Activated CD4-positive, CD25-positive, alpha-beta regulatory T cell treated with anti-CD3 and anti-CD28 coated beads, Interleukin-2, amount 50 U/mL, for 72 hours (primary cell): ENCODE measurements at places on chromosomes 7 and 10.

DNA sequence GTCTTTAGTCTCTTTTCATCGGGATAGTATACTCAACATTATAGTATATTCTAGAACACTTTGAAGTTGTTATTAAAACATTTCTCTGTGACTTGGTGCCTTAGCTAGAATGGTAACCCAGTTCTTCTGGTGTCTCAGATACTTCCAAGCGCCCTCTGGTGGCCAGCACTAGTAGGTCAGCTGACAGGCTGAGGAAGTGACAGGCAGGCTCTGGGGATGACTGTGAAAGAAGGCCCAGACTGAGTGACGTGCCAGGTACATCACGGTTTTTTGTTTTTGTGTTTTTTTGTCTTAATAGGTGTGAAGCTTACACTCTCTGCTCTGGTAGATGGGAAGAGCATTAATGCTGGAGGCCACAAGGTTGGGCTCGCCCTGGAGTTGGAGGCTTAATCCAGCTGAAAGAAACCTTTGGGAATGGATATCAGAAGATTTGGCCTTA lies 5.1 kb downstream of the COMTD1 start:
- DNase-seq = peak; percentile 90

DNA sequence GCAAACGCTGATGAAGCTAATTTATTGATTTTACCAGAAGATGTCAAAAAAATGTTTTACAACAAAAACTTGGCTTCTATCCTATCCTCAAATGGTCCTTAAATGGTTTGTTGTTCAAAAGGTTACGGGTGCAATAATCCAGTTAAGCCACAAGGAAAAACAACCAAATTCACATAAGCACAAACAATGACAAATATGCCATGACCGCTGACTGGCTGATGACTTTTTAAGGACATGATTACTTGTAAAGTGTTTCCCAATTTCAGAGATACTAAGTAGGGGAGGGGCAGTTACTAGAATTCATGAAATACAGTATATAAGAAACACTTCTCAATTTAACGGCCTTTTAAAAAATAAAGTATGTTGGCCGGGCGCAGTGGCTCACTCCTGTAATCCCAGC lies 28.8 kb downstream of the ABI1 start:
- no peak for DNase-seq

- no peak for DNase-seq
These were observed 19.6 kb upstream of the GPNMB start for GRCh38 chr7:23226844-23227450.

DNA sequence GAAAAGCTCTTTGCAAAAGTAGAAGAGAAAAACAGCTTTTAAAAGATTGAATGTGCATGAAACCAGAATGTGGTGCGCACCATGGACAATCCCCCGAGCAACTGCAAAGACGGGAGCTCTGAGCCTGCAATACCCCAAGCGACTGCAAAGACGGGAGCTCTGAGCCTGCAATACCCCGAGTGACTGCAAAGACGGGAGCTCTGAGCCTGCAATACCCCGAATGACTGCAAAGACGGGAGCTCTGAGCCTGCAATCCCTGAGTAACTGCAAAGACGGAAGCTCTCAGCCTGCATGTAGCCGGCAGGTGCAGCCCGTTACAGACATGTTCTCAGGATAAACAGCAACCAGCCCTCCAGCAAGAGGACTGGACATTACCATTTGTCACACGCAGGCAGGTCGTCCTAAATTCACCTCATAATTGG lies 6.2 kb downstream of the ZNF775 start:
- no peak for DNase-seq

GRCh38 chr7:106987777-106988176 lies 56.7 kb upstream of the PRKAR2B start:
- no peak for DNase-seq

- no peak for DNase-seq
These were observed 115.1 kb downstream of the AGMO start for GRCh38 chr7:15446722-15447121.

GRCh38 chr10:100341953-100342626 lies 4.9 kb upstream of the SCD start:
- DNase-seq = no peak

DNA sequence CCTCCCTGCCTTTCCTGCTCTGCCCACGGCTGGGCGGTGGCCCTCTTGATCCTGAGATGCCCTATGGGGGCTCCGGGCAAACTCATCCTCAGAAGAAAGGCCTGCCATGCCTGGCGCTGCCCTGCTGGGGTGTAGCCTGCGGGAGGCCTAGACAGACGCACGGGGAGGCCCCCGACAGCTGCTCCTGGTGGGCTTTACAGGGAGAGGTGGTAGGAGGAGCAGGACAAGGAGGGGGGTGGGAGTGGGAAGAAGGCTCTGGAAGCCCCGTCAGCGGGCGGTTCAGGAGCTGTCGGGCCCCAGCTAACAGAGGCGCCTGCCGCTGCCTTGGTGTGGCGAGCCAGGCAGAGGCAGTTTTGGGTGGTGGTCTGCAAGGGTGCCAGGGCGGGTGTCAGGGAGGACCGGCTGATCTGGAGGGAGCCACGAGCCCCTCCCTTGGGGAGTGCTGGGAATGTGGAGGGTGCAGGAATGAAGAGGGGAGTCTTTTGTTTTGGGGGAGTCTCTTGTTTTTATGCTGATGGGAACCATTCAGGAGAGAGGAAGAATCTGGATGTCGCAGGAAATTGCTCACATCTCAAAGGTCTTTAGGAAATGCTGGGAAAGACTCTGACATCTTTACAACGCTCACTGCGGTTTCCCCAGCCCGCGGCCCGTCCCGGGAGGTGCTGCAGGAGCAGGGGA lies 63.5 kb downstream of the CFAP46 start:
- no peak for DNase-seq

DNA sequence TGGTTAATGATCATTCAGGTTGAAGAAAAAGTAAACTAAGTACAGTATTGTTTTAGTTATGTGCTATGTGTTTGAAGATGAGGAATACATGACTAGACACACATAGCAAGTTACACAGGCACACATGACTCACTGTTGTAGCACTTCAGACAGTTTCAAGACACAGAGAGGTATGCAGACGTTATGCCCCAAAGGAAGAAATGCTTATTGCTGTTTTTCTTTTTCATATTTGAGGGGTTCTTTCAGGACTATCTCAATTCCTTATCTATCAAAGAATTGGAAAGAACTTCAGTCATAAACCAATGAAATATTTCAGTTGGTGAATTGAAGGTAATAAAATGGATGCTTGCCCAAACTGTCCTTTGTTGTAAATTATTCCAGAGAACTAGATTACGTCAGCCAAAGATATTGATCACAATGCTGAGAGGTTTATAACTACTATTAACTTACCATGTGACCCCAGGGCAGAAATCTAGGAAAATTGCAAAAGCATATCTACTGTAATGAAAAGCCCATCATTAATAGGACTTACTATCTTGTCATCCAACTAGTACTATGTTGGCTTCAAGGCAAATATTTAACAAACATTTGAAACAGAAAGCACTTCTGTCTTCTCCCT lies 61.2 kb upstream of the CAPZA2 start:
- no peak for DNase-seq

GRCh38 chr10:96112531-96112930 lies 17.6 kb upstream of the ZNF518A start:
- DNase-seq = no peak
